Fibroblast of lung (primary cell): ENCODE measurements at places on chromosomes 16 and 17. TPM values are rescaled to one million over a fixed set of nuclear protein-coding genes. Genes with fewer than 3 reads are reported as not detected.

NPIPA5 gene
- total RNA-seq = 3.1 and 8.6 TPM in 2 replicates

PRR35 gene
- not detected in 2 replicates for total RNA-seq

RUNDC1 gene
- 7.7 and 8.8 TPM in 2 replicates for total RNA-seq

CCL4L2 gene
- total RNA-seq = not detected in 2 replicates

UMOD gene
- total RNA-seq = not detected in 2 replicates

C16orf96 gene
- under 0.01 TPM in 2 replicates for total RNA-seq

XYLT1 gene
- 12.3 and 21.8 TPM in 2 replicates for total RNA-seq

C16orf89 gene
- 5.9 and 9.8 TPM in 2 replicates for total RNA-seq

HBA1 gene
- not detected in 2 replicates for total RNA-seq

TLCD3B gene
- not detected in 2 replicates for total RNA-seq

TEPSIN gene
- total RNA-seq = 11.2 and 11.3 TPM in 2 replicates

PRAC2 gene
- not detected in 2 replicates for total RNA-seq

SPN gene
- total RNA-seq = not detected in 2 replicates

ASPHD1 gene
- total RNA-seq = 5.4 and 5.9 TPM in 2 replicates

PRSS21 gene
- 0.17 and 0.77 TPM in 2 replicates for total RNA-seq

CCL11 gene
- not detected in 2 replicates for total RNA-seq

CRISPLD2 gene
- total RNA-seq = 34.9 and 37.0 TPM in 2 replicates
